K562 (cell line): ENCODE measurements at places on chromosomes 2 and 18. TPM values are rescaled to one million over a fixed set of nuclear protein-coding genes. Genes with fewer than 3 reads are reported as not detected.

Gene C1QL2
- not detected in 2 replicates for polyA plus RNA-seq

Gene GNLY
- not detected in 2 replicates for polyA plus RNA-seq

Gene GCG
- not detected in 2 replicates for polyA plus RNA-seq

Gene NRP2
- polyA plus RNA-seq = 0.16 TPM in 1 of 2 replicates, not detected in the other

Gene SPAST
- 11.7 and 13.4 TPM in 2 replicates for polyA plus RNA-seq

Gene NAT8
- polyA plus RNA-seq = not detected in 2 replicates

Gene IL36A
- polyA plus RNA-seq = not detected in 2 replicates

Gene RFX8
- polyA plus RNA-seq = not detected in 2 replicates

Gene SLC35F5
- 21.3 and 22.7 TPM in 2 replicates for polyA plus RNA-seq

Gene NEU2
- not detected in 2 replicates for polyA plus RNA-seq

Gene PROKR1
- 0.01 TPM in 1 of 2 replicates, not detected in the other for polyA plus RNA-seq

Gene TNFRSF11A
- 0.03 TPM in 1 of 2 replicates, not detected in the other for polyA plus RNA-seq

Gene GAL3ST2
- polyA plus RNA-seq = 0.38 TPM in 1 of 2 replicates, not detected in the other

Gene SNORC
- polyA plus RNA-seq = 0.42 and 2.5 TPM in 2 replicates

Gene SYT4
- polyA plus RNA-seq = not detected in 2 replicates

Gene NIF3L1
- polyA plus RNA-seq = 44.5 and 50.5 TPM in 2 replicates

Gene LYPD1
- polyA plus RNA-seq = not detected in 2 replicates

Gene DUSP19
- 2.0 and 2.7 TPM in 2 replicates for polyA plus RNA-seq

Gene CPLX4
- polyA plus RNA-seq = not detected in 2 replicates

Gene GYPC
- polyA plus RNA-seq = 229 and 299 TPM in 2 replicates

Gene HTR2B
- not detected in 2 replicates for polyA plus RNA-seq

Gene CACNB4
- polyA plus RNA-seq = 0.01 and 0.08 TPM in 2 replicates

Gene HRH4
- polyA plus RNA-seq = not detected in 2 replicates

Gene SULT1C4
- 0.12 TPM in 1 of 2 replicates, not detected in the other for polyA plus RNA-seq

Gene FHL2
- polyA plus RNA-seq = 32.5 and 34.5 TPM in 2 replicates

Gene AGAP1
- polyA plus RNA-seq = 6.8 and 8.0 TPM in 2 replicates
